ENCODE measurements at places on chromosomes 7 and 10.

DNA sequence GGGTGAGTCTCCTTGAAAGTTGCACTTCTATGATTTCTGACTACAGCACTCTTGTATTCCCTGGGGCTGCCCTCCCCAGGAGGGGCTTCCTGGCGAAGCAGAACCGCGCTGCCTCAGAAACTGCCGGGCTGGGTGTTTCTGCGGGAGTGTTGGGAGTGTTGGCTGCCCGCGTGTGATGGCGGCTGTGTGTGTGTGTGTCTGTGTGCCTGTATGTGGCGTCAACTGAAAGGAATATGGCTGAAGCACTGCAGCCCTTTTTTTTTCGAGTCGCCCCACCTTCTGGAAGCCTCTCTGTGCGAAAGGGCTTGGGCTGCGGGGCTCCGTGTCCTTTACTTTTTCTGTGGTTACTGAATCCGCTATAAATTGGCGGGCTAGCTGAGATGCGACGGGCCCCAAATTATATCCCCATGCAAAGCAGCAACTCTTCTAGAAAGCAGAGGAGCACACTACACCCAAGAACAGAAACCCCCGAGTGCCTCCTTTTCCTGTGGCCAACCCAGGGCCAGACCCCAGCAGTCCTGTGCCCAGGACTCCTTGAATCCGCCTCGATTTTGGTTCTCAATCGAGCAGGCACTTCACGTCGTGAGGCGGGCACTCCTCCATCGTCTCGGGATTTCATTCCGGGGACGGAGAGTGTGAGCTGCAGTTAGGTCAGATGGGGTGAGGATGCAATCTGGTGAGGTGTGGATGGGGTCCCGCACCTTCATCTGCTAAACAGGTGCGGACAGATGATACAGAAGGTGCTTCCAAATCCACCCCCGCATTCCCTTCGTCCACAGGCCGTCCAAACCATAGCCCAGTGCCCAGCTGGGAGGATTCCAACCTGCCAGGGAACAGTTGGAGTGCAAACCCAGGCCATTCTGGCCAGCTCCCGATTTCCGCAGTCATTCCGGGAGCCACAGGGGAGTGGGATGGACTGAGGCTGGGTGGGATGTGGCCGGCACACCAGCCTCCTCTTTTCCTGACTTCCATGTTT lies 22.5 kb upstream of the ZNF273 start:
- no peaks in the 10 kb centered on the region for H3K36me3 ChIP-seq
- H3K4me1 ChIP-seq: peaks cover 4% of the 10 kb centered on the region

GRCh38 chr10:90372451-90372850 lies 485.4 kb downstream of the HTR7 start:
- H3K27me3 ChIP-seq: no peaks in the 10 kb centered on the region
- no peaks in the 10 kb centered on the region for H3K4me1 ChIP-seq
- no peak overlapping the region for H3K27ac ChIP-seq
- DNase-seq: no peak
- H3K4me3 ChIP-seq: no peak overlapping the region

GRCh38 chr7:135917721-135918120 lies 59.4 kb downstream of the MTPN start:
- H3K36me3 ChIP-seq: peaks cover 5% of the 10 kb centered on the region
- H3K4me1 ChIP-seq: no peaks in the 10 kb centered on the region
- H3K27ac ChIP-seq: no peak overlapping the region
- H3K4me3 ChIP-seq: no peak overlapping the region
- no peak for DNase-seq

GRCh38 chr7:153389261-153389660 lies 629.7 kb downstream of the ACTR3B start:
- no peaks in the 10 kb centered on the region for H3K4me1 ChIP-seq
- no peak for DNase-seq
- H3K27ac ChIP-seq: no peak overlapping the region
- H3K36me3 ChIP-seq: no peaks in the 10 kb centered on the region

DNA sequence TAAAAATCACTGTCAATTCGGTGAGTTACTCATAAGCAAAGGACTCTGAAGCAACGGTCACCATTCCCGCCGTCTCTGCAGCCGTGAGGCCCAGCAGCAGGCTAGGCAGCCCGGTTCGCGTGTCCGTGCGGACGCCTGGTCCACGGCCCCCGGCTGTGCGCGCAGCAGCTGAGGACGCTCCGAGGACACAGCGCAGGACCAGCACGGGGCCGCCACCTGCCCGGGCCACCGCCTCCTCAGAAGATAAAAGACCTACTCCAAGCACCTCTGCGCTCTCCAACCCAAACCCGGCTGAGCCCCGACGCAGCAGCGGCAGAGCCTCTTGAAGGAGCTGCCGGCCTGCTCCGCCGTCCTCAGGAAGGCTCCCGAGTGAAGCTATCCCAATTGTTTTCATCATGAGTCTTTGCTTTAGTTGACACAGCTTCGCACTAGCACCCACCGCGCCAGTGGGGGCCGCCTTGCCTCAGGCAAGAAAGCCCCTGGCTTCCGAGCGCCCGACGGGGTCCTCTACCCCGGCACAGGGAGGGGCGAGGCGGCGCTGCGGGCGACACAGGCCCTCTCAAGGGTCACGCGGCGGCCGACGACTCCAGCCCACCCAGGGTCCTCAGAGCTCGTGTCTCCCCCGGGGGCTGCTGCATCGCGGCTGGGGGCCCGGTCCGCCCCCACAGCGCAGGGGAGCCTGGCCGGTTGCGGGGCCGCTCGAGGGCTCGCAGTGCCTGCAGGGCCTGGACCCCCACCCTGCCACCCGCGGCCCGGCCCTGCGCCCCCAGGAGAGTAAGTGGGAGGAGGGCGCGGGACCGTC lies 16.9 kb upstream of the GPR146 start:
- peak overlapping the region; percentile 49 for H3K27ac ChIP-seq
- no peaks in the 10 kb centered on the region for H3K27me3 ChIP-seq
- H3K4me3 ChIP-seq: peak overlapping the region; percentile 71
- DNase-seq: no peak

- H3K36me3 ChIP-seq: no peaks in the 10 kb centered on the region
- H3K27ac ChIP-seq: no peak overlapping the region
- no peaks in the 10 kb centered on the region for H3K27me3 ChIP-seq
- no peaks in the 10 kb centered on the region for H3K4me1 ChIP-seq
- H3K4me3 ChIP-seq: no peak overlapping the region
Measured at GRCh38 chr10:67250686-67251085, 324.9 kb downstream of the LRRTM3 start.

GRCh38 chr10:79941585-79942210 lies 7.2 kb downstream of the SFTPD start:
- DNase-seq: no peak
- H3K4me3 ChIP-seq: no peak overlapping the region
- H3K27me3 ChIP-seq: peaks cover 3% of the 10 kb centered on the region
- no peak overlapping the region for H3K27ac ChIP-seq

DNA sequence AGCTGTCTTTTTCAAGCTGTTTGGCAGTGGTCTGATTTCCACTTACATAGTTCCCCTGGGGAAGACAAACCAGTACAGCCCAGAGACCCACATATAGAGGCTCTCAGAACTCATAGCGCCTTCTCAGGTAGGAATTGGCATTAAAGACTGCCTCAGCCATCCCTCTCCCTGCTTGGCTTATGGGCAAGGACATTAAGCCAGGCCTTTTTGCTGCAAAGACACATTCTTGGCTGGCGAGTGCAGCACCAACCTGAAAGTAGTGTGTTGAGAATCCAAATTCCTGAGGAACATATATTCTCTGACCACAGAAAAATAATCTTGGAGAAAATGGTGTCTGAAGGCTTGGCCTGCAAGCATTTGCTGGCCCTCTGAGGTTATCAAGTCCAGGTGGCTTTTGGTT lies 39.2 kb upstream of the HPS1 start:
- no peak overlapping the region for H3K27ac ChIP-seq
- no peak for DNase-seq
- H3K4me1 ChIP-seq: peaks cover 4% of the 10 kb centered on the region
- H3K4me3 ChIP-seq: no peak overlapping the region
- no peaks in the 10 kb centered on the region for H3K36me3 ChIP-seq
- no peaks in the 10 kb centered on the region for H3K27me3 ChIP-seq

DNA sequence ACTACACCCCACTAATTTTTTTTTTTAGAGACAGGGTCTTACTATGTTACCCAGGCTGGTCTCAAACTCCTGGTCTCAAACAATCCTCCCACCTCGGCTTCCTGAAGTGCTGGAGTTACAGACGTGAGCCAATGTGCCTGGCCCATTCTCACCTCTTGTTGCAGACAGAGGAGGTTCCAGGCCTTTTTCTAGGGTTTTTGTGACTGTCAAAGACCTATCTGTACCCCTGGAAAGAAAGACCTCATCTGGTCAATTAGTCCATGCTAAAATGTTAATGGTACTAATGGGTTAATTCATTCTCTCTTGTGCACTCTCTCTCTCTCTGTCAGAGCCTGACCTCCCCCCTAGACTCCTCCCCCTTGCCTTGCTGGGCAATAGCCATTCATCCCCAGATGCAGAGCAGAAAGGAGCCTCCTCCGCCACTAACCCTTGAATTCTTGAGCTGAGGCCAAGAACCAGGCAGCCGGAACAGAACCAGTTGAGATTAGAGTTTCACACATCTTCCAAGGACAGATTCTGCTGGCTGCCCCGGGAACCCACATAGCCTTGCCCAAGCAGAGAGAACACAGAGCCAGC lies 209.7 kb downstream of the SKIDA1 start:
- no peak overlapping the region for H3K4me3 ChIP-seq
- no peaks in the 10 kb centered on the region for H3K27me3 ChIP-seq
- H3K4me1 ChIP-seq: no peaks in the 10 kb centered on the region
- no peak overlapping the region for H3K27ac ChIP-seq

DNA sequence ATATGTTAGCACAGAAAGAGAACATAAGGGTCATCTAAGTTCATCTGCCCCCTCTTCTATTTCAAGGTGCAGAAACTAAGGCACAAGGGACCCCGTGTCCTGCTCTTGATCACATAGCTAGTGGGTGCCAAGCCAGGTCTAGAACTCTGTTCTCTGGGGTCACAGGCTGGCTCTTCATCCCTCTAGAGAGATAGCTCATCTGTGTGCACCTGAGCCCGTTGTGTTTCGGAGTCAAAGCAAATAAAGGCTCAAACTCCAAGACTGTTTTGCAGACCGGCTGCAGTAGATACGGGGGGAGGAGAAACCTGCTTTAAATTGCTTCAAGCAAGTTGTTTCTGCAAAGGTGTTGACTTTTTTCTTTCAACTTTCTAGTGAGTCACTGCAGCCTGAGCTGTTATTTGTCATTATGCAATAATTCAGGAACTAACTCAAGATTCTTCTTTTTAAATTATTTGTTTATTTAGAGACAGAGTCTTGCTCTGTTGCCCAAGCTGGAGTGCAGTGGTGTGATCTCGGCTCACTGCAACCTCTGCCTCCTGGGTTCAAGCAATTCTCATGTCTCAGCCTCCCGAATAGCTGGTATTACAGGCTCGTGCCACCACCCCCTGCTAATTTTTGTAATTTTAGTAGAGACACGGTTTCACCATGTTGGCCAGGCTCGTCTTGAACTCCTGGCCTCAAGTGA lies 6.5 kb downstream of the BLVRA start:
- no peak overlapping the region for H3K27ac ChIP-seq
- peaks cover 2% of the 10 kb centered on the region for H3K27me3 ChIP-seq
- DNase-seq: no peak
- H3K4me1 ChIP-seq: peaks cover 16% of the 10 kb centered on the region
- no peak overlapping the region for H3K4me3 ChIP-seq

DNA sequence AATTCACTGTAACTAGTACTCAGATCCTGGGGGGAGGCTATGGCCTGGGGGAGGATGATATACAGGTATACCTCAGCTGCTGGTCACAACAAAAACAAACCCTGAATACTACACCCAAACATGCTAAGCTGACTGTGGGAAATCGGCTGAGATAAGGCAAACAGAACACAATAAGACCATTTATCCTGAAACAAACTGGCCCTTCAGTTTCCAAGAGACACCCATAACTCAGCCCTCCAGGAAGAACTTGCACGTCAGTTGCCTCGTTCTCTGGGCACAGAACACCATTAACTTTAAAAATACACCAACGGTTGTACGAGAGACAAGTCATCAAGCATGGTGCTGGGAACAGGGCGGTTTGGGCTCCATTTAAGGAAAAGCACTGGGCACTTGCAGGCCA lies 24.1 kb upstream of the KCNMA1 start:
- H3K4me3 ChIP-seq: no peak overlapping the region
- peaks cover 2% of the 10 kb centered on the region for H3K36me3 ChIP-seq
- no peak for DNase-seq
- H3K4me1 ChIP-seq: no peaks in the 10 kb centered on the region
- no peaks in the 10 kb centered on the region for H3K27me3 ChIP-seq

DNA sequence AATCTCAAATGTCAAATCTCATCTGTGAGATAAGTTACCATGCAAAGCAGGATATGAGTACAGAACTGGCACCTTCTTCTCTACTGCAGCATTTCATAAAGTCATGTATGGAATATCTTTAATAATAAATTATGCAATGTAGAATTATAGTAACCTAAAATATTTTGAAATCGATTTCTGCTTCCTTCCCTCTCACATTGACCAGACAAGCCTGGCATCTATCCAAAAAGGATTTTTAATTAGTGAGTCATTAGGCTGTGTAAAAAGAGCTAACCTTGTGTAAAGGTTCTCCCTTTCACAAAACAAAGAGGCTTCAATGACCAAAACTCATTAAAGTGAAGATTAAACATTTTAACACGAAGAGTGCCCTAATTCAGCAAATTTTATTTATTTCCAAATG lies 48.8 kb upstream of the EXOC6 start:
- no peaks in the 10 kb centered on the region for H3K36me3 ChIP-seq
- no peak overlapping the region for H3K4me3 ChIP-seq
- H3K27me3 ChIP-seq: peaks cover 26% of the 10 kb centered on the region
- DNase-seq: no peak
- no peaks in the 10 kb centered on the region for H3K4me1 ChIP-seq
- H3K27ac ChIP-seq: no peak overlapping the region

DNA sequence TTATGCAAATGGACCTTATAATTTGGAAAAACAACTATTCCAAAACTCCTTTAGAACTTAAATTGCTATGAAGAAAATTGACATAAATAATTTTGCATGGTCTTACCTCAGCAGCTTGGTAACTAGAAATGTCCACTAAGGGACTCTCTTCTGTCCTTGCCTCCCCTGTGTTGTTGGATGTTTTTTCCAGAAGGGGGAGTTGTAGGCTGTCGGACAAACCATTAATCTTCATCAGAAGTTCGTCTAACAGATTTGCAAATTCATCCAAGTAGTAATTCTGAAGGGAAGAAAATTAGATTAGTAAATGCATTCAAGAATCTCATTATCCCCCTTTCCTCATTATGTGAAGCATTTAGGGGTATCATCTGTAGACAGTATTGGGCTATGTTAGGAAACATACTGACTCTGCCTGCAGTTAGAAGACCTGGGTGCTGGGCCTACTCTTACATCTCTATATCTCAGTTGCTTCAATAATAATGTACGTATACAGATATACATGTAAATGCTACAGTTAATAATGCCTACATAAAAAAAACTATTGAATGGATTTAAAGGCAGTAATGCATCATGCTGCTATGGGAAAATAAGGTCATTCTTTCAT lies 155.6 kb downstream of the PKD1L1 start:
- no peak for DNase-seq
- H3K27ac ChIP-seq: no peak overlapping the region
- peaks cover 2% of the 10 kb centered on the region for H3K27me3 ChIP-seq
- H3K4me3 ChIP-seq: no peak overlapping the region
- H3K4me1 ChIP-seq: no peaks in the 10 kb centered on the region

Data from T-helper 2 cell treated with Interferon-gamma antibody and Interleukin-4, amounts not matched to agents 5 μg/mL and 100 μg/mL, for 36 hours (primary cell).